Myocyte (in vitro differentiated cells): ENCODE measurements at places on chromosomes 4 and X. TPM values are rescaled to one million over a fixed set of nuclear protein-coding genes. Genes with fewer than 3 reads are reported as not detected.

DEFB131A gene
- total RNA-seq, result not detected in 2 replicates

CD38 gene
- not detected in 2 replicates for total RNA-seq

KCTD8 gene
- not detected in 2 replicates for total RNA-seq

CTAG1A gene
- total RNA-seq, result not detected in 2 replicates

PCDH10 gene
- 1.1 and 1.2 TPM in 2 replicates for total RNA-seq

SLC7A11 gene
- 22.7 and 26.5 TPM in 2 replicates for total RNA-seq

ZNF185 gene
- 0.47 and 0.83 TPM in 2 replicates for total RNA-seq

DNA sequence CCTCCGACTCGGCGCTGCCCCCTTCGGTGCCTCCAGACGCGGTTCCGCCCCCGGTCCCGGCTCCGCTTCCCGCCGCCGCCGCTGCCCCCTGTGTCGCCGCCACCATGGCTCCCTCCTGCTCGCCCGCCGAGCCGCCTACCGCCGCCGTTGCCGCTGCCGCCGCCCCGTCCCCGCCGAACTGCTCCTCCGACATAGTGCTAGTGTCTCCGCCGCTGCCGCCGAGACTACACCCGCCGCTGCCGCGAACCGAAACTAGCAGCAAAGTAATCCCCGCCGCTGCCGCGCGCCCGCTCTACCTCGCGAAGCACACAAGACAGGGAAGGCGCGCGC, 340 bp downstream of the HNRNPD start:
- no peak for DNase-seq

GRCh38 chr4:61380865-61381264, 180.7 kb downstream of the ADGRL3 start:
- no peak for DNase-seq

DNA sequence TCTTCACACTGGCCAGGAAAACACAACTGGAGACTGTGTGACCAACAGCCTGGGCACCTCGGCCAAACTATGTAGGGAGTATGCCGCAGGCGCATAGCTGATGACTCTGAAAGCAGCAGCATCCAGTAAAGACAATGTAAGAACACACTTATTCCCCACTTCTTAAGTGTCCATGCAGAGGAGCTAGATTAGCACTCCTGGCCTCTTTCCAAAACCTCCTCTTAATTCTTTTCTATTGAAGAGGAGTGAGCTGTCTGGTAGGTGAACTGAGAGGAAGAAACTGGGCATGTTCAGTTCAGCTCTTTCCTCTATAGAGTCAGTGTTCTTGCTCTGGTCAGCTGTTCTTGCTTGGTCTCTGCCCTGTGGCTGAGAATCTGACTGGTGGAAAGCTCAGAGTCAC, 21.1 kb downstream of the NMU start:
- DNase-seq, result peak; percentile 56

DNA sequence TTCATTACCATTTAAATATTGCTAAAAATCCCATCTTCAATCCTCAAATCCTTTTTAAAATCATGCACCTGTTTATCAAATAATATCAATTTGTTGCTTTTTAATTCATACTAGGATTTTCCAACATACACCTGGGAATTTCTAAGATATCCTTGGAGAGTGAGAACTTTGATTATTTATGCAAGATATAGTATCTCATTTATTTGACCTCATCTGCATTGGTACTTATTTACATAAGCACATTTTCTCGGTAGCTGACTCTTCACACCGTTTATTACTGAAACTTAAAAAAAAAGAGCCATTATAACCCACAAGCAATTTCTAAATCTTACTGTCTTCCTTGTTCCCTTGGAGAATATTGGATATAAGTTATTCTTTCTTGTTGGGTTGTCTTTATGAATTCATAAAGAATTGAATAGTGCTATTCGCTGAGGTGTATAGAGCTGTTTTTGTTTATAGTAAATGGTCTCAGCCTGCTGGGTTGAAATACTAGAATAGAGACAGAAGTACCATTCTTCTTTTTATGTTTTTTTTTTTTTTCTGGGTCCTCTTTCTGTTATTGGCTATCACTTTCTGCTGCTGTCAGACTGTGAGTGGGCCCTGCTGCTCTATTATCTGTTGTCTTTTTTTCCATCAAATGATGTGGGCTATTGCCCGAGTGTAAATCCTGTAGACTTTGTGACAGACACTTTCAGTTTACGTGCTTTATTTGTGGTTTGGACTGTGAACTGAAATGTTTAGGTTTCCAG, 2.9 kb downstream of the UGT8 start:
- no peak for DNase-seq

- DNase-seq, result no peak
Observed at GRCh38 chrX:24839331-24839730, 145.6 kb downstream of the POLA1 start.

DNA sequence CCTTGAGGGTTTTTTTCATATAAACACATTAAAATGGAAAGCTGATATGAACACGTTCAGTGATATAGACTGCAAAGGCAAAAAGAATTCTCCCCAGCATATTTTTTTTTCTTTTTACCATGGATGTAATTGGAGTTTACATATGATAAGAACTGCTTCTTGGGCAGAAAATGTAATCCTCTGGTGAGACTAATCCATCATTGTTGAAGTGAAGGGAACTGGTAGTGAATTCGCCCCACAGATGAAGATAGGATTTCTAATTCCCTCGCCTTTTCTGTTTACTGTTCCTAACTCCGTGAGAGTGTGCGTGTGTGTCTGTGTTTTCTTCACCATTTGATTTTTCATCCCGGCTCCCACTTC, 88.9 kb downstream of the GPR143 start:
- DNase-seq, result no peak

- no peak for DNase-seq
Observed at GRCh38 chr4:89142691-89143669, 31.6 kb downstream of the TIGD2 start.

- DNase-seq, result no peak
Observed at GRCh38 chrX:4627414-4627813, 914.0 kb upstream of the PRKX start.

GRCh38 chr4:106985830-106986229, 50.3 kb downstream of the DKK2 start:
- DNase-seq, result peak; percentile 10

DNA sequence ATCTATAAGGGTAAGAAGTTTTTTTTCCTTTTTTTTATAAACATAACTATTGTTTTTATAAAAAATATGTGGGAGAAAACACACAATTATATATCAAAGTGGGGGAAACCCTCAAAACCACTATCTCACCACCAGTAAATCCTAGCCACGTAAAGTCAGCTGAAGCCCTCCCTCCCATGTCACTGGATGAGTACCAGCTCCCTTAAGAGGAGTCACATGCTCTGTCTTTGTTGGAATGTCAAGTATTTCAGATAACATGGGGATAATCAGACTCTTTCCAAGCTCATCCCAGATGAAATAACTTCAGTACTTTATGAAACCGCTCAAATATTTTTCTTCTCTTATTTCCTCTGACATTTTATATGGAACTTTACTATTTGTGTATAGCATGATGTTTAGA, 2.4 kb downstream of the MYOZ2 start:
- DNase-seq, result peak; percentile 76

- DNase-seq, result no peak
Observed at GRCh38 chr4:24070117-24070516, 180.3 kb upstream of the PPARGC1A start.

- peak; percentile 3 for DNase-seq
Observed at GRCh38 chrX:17860811-17861488, at the start of gene RAI2. Gene RAI2, minus strand, starts transcription at chrX:17861298. Its CDS starts 59,288 bp downstream, at chrX:17802010.

- DNase-seq, result no peak
Observed at GRCh38 chr4:81469781-81470455, 1.8 kb downstream of the RASGEF1B start.

GRCh38 chrX:48918301-48918642, 552 bp downstream of the PIM2 start:
- no peak for DNase-seq

DNA sequence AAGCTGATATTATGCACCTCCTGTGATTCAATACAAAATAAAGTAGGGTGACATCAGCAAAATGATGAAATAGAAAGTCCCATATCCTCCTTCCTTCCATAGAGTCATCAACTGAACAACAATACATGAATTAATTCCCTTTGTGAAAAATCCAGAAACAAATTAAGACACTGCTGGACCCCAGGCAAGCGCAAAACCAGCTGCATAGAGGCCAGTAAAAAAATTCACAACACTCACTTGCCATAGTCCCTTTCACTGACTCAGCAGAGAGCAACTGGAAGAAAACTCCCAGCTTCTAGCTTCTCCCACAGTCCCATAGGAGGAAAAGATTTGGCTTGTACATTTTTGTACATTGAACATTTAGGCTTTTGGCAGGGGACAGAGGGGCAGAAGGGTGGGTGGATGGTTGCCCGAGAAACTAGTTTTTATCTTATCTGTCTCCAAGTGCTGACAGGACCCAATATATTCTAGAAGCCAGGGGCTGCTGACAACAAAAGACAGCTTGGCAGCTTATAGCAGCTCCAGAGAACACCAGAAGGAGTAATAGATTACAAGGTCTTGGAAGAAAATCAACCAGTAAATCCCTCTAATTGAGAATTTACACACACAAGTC, 124.6 kb downstream of the NDST3 start:
- DNase-seq, result no peak

DNA sequence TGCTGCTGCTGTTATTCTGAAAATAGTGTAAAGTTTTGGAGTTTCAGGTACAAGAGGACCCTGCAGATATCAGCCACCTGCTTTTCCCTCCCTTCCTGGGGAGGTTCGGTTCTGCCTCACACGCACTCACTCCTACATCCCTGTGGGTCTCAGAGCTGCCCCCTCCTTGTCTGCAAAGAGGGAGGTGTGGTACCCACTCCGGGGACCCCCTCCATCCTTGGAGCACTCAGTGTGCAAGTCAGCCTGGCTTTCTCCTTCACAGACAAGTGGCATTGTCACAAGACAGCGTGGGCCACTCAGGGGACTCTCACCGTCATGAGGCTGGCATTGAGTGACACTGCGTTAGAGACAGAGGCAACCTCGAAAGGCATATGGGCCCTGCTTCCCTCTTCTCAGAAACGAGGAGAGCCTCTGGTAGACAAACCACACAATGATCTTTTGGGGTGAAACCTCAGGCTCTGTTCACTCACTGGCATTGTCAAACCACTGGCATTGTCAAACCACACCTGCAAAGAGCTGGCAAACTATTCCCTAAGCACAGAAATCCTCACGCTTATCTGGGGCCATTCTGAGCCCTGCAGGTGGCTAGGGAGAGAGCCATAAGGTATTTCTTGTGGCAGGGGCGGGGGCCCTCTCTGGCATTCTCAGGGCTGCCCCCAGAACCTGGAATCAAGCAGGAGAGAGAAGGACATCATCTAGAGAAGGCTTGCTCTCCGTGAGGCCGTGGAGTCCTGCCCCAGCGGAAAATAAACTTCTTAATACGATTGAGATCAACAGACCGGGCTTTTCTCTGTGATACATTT, 285.0 kb downstream of the SHOX start:
- DNase-seq, result no peak
